ENCODE measurements at places on chromosomes 16 and 17.

GRCh38 chr17:46738544-46738943, 79.9 kb downstream of the WNT3 start:
- no peak for DNase-seq

GRCh38 chr17:1931844-1932579, 93.1 kb downstream of the RTN4RL1 start:
- no peak for DNase-seq

DNA sequence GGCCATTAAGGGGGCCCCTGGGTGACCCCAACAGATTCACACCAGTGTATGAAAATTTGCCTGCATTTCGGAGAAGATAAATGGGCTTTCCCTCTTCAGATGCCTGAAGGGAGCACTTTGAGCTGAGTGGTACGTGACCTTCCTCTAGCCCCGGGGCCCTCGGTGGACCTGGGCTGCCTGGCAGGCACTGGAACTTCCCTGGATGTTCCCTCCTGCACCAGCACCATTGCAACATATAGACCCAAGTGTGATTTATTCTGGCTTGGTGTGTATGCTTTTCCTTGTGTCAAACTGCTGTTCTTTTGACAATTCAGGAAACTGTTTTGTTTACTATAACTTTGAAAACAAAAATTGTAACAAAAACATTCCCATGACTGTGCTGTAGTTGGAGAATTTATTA, 93.8 kb downstream of the TNFRSF13B start:
- no peak for DNase-seq

DNA sequence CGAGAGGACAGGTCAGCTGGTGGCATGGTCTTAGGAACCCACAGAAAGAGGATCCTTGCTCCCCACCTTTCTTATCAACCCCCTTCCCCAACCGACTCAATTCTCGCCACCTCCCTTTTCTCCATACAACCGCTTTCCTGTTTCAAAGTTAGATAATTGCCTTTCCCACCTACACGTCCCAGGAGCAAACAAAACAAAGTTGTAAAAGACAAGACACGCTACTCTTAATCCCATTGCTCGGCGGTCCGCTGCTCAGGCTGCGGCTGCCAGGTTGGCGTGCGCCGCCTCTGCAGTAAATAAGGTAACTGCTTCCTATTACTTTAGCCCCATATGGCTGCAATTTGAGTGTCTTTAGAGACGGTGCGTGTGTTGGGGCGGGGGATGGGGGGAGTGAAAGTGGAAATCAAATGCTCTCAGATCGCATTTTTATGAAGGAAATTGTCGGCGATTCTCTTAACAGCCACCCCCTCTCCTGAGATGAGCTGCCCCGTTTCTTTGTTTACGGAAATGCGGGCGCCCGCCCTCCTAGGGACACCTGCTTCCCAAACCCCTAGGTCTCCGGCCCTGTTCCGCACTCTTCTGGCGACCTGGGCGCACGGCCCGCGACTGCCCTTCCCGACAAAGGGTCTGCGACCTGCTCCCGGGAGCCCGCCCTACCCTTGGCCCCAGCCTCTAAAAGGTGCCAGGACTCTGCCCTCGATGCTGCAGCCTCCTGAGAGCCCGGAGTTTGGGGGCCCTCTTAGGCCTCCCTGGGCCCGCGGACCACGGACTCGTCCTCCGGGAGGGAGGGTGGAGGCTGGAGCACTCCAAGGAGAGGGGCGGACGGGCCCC, 3.7 kb upstream of the CBX8 start:
- DNase-seq = peak; percentile 52

DNA sequence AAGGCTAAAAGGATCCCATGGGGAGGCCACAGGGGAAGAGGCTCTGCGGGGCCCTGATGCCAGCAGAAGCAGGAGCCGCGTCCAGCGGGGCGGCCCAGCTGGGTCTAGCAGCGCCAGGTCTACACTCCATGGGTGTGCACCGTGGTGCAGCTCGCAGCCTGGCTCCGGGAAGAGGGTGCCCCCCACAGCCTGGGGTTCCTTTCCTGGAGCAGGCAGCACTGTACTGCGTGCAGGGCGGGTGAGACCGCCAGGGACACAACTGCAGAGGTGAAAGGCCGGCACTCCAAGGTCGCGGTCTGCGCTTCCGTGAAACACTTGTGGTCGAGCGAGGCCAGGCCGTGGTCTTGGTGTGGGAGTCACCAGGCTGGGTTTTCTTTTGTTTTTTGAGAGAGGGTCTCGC, 6.5 kb upstream of the CCDC154 start:
- no peak for DNase-seq

- DNase-seq = no peak
Measured at GRCh38 chr17:34675143-34675542, 95.8 kb downstream of the TMEM132E start.

GRCh38 chr16:83847371-83848225, 39.8 kb downstream of the HSBP1 start:
- DNase-seq = no peak

GRCh38 chr16:76885776-76886537, 305.0 kb upstream of the MON1B start:
- DNase-seq = no peak

DNA sequence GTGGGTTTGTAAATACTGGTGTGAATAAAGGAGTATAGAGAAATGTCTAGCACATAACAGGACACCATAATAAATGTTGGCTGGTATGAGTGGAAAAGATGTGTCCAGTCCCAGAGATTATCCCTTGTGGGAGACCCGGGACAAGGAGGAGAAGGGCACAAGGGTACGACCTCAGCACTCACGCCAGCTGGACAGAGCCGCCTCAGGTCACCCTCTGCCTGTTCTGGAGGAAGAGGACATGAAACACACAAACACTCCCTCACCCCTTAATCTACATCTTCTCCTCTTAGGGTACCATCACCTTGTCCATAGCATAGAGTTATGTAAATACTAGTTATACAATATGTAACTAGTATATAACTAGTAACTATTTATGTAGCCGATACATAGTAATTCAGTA, 26.8 kb downstream of the DYNLL2 start:
- DNase-seq = no peak

DNA sequence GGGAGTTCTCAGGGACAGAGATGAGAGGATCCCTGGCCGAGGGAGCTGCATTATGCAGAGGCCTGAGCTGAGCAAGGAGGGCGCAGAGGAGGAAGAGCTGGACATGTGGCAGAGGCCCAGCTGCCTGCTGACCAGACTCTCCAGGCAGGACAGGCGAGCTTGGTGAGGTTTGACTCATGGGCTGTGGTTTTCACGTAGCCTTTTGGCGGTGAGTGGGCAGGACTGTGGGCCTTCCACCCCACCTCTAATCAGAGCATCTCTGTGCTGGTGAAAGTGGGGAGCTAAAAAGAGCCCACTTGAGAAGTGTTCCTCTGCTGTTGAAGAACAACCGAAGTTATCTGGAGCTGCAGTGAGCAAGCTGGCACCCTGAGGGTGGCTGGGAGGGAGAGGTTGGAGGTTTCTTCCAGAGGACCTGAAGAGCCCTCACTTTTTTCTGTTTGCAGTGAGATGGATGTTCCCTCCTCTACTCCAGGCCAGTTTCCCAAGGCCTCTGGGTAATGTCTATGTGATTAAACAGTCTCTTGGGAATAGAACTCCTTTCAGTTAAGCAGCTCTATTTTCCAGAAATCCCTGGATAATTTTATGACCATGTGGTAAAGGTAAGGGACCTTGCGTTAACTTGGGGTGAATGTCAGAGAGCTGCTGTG, 11.9 kb downstream of the EPN2 start:
- DNase-seq = peak; percentile 89

GRCh38 chr17:33816842-33817617, 438.1 kb upstream of the CCL2 start:
- DNase-seq = no peak

DNA sequence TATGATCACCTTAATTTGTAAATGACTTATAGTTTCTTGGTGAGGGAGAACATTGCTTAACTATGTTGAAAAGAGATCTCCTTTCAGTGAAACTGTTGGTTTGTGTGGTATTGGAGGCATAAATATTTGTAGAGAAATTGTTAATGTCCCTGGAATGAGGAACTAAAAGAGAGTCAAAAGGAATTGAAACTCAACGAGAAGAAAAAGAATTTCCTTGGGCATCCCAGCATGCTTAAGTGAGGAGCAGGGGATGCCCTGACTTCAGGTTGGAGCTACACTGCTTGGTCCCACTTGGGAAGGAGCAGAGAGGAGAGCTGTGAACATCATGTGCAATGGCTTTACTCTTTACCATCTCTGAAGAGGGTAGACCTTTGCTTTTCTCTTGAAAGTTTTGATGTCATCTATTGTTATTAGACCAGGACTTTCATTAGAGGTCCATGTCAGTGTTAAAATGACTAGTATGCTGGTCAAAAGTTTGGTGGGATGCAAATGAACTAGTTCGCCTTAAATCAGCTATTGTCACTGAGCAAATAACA, 21.7 kb downstream of the KRT23 start:
- DNase-seq = peak; percentile 68

DNA sequence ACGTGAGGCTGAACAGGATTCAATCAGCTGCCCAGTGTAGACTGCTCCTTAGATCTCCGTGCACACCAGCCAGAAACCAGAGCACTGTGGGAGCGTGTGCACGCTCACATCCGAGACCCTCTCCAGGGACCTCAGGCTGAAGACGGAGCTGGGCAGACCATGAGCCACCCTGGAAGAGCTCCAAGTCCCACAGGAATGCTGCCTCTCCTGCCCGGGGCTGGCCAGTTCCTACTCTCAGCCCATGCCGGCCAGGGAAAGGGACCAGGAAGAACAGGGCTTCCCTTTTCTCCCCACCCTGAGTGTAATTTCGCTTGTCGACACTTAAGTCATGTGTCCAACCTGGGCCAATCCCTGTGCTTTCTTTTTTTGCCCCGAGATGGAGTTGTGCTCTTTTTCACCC, 6.9 kb downstream of the ALYREF start:
- peak; percentile 59 for DNase-seq

GRCh38 chr16:87278191-87279093, 38.8 kb downstream of the C16orf95 start:
- peak; percentile 82 for DNase-seq

GRCh38 chr17:15398736-15399331, 57.4 kb upstream of the TEKT3 start:
- peak; percentile 30 for DNase-seq

DNA sequence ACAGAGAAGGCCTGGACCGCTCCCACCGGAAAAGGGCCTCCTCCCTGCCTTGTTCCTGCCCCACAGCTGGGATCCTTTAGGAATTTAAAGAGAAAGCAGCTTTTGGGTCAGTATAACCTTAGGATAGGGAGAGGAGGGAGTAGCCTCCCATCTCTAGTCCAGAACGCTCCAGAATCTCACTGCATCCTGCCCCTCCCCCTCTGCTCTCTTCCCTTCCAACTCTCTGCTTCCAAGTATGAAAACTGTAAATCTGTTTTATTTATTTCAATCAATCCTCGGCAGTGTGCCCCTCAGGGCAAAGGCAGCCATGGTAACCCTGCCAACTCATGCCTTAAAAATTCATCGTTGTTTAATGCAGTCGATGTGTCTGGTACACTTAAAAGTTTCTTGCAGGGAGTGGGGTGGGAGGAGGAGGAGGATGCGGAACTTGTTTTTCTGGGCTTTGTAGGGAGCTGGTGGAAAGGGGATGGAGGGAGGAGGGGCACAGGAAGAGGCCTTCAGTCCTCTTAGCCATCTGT, 21.2 kb upstream of the MTSS2 start:
- DNase-seq = peak; percentile 80

GRCh38 chr16:12518241-12519175, 285.2 kb downstream of the CPPED1 start:
- DNase-seq = no peak

DNA sequence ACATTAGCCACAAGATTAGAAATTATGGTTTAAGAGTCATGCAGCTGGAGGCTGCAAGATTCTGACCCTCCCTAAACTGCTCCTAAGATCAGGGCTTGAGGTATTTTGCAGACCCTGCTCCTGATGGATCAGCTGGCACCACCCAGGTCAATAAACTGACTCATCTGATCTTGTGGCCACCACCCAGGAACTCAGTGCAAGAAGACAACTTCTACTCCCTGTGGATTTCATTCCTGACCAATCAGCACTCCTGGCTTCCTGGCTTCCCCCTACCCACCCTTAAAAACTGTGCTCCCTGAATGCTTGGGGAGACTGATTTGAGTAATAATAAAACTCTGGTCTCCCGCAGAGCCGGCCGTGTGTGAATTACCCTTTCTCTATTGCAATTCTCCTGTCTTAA, 25.0 kb upstream of the MILR1 start:
- DNase-seq = peak; percentile 34

GRCh38 chr17:30942308-30943079, 20.7 kb downstream of the ADAP2 start:
- DNase-seq = no peak

DNA sequence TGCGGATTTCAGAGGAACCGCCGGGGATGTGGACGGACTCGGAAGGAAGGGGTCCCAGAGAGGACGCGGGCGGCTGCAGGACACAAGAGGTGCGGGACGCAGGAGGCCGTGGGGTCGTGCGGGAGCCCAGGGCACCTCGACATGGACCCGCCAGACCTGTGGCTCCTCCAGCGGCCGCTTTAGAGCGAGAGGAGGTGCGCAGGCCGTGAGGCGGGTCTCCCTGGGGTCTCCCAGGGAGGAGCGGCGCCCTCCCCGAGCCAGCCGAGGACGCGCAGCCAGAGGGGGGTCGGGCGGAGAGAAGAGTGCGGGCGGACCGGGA, 6.8 kb upstream of the FLYWCH1 start:
- no peak for DNase-seq

GRCh38 chr16:87847785-87848675, 21.3 kb downstream of the SLC7A5 start:
- no peak for DNase-seq

- DNase-seq = no peak
Measured at GRCh38 chr16:54986409-54986808, 55.7 kb downstream of the IRX5 start.

DNA sequence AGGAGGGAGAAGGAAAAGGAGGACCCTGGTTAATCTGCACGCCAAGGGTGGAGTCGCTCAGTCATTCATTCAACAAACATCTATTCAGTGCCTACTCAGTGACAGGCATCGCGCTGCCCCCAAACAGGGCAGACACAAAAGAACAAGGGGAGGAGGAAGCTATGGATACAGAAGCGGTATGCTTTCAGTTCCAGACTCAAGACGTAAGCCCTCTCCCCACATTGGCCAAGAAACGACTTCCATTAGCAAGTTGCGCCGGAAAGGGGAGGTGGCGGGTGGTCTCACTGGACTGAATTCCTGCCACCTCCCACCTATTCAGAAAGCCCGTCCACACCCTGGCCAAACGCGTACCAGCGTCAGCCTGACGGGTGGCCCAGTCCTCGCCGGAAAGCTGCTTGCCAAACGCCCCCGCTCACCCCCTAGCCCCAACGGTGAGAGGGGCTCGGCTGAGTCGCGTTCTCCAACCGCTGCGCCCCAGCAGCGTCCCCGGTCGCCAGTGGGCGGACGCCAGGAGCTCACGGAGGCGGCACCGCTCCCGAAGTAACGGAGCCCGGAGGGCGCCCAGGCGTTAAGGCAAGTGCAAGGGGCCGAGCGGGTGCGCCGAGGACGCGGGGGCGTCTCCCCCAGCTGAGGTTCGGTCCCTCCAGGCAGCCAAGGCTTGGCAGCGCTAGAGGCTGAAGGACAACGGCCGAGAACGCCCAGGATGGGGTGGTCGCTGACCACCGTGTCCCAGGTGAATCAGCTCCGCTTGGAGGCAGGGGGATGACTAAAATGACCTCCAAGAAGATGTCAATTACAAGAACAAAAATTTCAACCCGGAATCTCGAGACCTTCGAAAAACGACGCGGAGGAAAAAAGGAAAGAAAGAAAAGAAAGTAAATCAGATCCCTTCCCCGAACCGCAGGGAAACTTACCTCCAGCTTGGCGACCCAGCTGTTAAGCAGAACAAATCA, 470.7 kb downstream of the SOX9 start:
- DNase-seq = peak; percentile 41

GRCh38 chr17:1533661-1534325, 17.4 kb upstream of the INPP5K start:
- DNase-seq = no peak
